Hair follicle dermal papilla cell (primary cell): ENCODE measurements at places on chromosomes 3 and 15. TPM values are rescaled to one million over a fixed set of nuclear protein-coding genes. Genes with fewer than 3 reads are reported as not detected.

The CCDC39 gene
- not detected in 2 replicates for total RNA-seq

The GUCA1C gene
- total RNA-seq, result not detected in 2 replicates

The STX19 gene
- total RNA-seq, result 0.16 TPM in 1 of 2 replicates, not detected in the other

The MESP2 gene
- 0.12 and 0.32 TPM in 2 replicates for total RNA-seq

The RBP2 gene
- total RNA-seq, result not detected in 2 replicates

The MEGF11 gene
- under 0.01 TPM in 1 of 2 replicates, not detected in the other for total RNA-seq

The GOLGA6D gene
- total RNA-seq, result under 0.01 TPM in 1 of 2 replicates, not detected in the other

The GOLGA8T gene
- total RNA-seq, result 0.16 TPM in 1 of 2 replicates, not detected in the other

The GPR149 gene
- total RNA-seq, result not detected in 2 replicates
